Activated T-cell treated with anti-CD3 and anti-CD28 coated beads, Interleukin-2, amount 50 U/mL, for 72 hours (primary cell): ENCODE measurements at places on chromosomes 7 and 10. TPM values are rescaled to one million over a fixed set of nuclear protein-coding genes. Genes with fewer than 3 reads are reported as not detected.
A peak's percentile ranks its signal among the peaks of the same experiment; 100 is the strongest.

GRCh38 chr7:154584352-154585252 lies 418.3 kb downstream of the PAXIP1 start:
- DNase-seq = no peak

DNA sequence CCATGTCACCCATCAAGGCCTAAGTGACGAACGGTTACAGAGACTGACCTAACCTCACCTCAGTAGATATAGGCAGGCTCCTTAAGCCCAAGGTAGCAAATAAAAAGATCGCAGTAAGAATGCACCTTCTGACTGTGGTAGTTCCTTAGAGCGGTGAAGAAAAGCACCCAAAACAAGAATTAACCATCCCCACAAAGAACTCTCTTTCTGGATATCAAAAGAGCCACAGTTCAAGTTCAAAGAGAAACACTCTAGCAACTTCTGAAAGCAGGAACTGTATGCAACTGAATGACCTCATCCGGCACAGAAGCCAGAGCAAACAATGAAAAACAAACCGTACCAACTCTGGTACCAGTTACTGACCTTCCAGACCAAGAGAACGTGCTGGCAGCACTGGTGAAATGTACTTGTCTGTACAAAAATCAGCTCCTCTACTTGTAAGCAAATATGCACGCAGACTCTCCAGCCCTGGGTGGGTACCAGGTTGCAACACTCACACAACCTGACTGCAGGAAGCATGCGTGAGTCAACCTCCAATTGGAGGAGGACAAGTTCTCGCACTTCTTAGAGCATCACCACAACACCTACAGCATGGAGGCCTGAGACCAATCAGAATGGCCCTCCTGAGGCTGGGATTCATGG lies 202.7 kb downstream of the FAM107B start:
- DNase-seq = peak; percentile 55

- DNase-seq = no peak
These were observed 51.7 kb downstream of the SYPL1 start for GRCh38 chr7:106060394-106060920.

DNA sequence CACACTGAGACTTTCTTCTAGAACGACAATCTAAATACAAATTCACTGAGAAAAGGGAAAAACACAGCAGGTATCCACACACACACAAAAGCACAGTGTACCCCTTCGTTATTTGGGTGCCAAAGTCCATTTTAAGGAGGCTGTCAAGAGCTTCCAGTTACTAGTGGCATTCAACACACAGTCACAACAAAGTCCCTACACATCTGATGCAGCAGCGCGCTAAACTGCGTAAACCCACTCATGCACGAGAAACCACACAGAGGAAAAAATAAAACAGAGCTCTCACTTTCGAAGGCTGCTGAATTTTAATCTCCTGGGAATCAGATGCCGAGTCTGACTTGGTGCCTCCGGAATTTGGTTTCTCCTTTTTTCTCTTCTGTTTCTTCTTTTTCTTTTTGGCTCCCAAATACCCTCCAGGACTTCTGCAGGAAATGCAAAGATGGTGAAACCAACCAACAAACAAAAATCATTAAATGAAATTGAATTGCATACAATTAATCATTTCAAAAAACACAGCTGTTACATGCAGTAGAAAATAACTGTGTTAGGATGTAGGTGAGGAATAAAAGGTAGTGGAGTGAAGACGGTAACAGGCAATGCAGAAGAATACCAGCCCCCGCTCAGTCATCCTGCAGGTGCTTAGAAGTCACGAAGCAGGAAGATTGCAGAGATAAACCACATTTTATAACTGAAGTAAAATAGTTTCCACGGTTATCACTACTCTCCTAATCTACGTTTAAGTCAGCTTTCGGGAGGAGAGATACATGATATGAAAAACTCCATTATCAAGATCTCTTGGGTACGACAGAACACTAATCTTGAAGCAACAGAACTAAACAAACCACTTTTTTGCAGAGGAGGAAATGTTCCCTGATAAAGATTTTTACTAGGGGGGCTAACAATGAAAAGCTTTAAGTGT lies 27.1 kb downstream of the NMT2 start:
- peak; percentile 29 for DNase-seq

DNA sequence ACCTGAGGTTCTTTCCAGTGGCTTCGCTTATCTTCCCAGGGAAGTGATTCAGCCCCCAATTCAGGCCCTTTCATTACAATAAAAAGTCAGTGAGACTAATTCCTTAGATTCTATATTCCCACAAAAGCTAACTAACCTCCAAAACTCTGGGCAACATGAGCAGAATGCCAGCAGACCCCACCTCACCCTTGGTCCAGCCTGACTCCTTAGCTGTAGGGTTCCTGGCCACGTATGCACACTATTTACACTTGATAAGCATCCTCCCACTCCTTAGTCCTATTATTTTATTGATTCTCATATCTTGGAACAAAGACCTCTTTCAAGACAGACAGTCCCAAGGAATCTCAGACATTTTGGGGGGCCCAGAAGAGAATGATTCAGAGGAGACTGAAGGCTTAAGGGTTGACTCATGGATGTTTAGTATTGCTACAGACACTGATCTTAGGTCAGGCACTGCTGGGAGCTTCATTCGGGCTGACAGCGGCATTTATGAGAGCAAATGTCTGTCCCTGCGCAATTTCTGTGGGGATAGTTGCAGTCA lies 162.6 kb upstream of the GDF10 start:
- no peak for DNase-seq

DNA sequence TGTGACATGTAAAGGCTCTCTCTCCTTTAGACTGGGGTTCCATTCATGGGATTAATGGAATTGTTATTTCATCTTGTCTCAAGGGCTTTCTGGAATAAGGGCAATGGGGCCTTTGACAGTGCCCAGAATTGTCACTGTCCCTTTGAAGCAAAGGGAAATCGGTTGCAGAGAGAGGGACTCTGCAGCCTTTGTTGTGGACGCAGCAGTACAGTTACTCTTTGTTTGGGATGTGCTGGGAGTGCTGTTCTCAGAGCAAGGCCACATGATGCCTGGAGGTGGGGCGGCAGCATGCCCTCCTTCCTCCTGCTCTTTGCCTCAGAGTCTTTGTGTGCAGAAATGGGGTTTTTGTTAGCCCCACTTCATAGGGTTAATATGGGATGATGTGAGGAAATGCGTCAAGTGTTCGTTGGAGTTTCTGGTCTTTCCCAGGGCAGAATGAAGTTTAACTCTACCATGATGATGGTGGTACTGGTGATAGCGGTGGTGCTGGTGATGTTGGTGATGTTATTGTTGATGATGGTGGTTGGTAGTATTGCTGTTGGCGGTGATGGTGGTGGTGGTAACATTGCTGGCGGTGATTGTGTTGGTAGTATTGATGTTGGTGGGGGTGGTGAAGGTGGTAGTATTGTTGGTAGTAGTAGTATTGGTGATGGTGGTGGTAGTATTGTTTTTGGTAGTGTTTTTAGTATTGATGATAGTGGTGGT lies 45.3 kb downstream of the DOCK1 start:
- no peak for DNase-seq

DNA sequence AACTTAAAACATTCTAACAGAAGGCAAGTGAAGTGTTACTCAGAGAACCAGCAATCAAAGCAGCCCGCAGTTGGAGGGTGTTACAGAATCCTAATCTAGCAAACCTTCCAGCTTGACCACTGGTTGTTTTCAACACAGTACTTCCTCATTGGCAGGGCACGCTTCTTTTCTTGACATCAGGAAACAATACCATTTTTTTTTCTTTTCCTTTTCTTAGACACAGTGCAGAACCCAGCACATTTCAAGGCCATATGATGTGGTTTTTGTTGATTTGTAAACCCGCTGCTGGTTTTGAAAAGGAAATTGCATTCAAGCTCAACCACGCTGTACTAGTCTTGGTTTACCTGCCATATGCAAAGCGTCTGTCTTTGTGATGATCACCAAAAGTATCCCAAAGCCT lies 33.4 kb downstream of the RHOBTB1 start:
- DNase-seq = no peak

DNA sequence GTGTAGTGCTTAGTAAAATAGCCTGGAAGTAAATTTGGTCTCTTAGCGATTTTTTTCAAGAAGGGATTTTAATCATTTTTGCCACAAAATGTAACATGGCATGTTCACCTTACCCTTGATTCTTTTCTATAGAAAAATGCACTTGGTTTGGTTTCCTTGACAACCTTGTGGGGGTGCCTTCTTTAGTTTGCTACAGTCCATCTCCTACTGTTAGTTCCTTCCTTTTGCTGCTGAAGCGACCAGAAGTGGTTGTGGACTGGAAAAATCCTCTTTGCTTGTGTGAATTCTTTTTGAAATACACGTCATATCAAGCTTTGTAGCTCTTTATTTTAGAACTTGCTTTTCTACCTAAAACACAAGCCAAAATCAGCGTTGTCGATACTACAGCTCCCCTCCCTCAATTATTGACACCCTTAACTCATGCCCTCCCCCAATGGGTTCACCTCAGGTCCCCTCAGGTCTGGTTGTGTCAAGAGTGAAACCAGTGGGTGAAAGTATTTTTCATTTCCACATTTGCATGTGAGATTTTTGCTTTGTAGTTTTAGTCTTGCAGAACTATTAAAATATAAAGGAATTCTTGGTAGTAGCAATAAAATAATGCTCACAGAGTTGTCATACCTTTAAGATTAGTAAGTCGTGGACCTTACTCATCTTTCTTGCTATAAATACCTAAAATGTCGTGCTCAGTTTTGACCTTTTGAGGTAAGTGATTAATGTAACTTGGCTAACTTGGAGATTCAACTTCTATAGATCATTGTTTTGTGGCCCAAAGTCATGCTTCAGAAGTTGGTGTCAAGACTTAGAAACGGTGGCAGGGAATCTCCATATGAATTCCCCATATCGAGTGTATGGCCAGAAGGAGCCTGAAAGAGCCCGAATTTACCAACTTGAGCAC lies 1.5 kb downstream of the ACTR3B start:
- no peak for DNase-seq

- DNase-seq = no peak
These were observed 60.9 kb downstream of the CSGALNACT2 start for GRCh38 chr10:43199088-43199683.

GRCh38 chr10:22554461-22555182 lies 159.8 kb downstream of the PIP4K2A start:
- no peak for DNase-seq

DNA sequence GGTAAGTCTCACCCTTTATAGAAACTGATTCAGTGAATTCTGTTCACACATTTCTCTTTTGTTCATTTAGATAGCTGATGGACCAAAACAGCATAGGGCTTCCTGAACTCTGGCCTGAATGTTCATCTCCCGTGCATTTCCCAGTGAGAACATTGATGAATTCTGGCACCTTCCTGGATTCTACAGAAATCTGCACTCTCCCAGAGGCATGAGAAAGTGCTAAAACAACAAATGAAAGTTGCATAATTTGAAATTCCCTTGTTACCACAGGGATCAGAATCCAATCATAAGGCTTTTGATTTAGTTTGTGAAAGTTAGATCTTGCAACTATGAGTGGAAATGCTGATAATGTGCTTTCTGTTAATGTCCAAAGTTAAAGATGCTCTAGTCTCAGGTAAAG lies 29.7 kb upstream of the SCIN start:
- DNase-seq = no peak

- no peak for DNase-seq
These were observed 81.4 kb upstream of the LAMB4 start for GRCh38 chr7:108211382-108212201.

- DNase-seq = peak; percentile 95
These were observed 45.2 kb upstream of the TMEM213 start for GRCh38 chr7:138752518-138753149.

DNA sequence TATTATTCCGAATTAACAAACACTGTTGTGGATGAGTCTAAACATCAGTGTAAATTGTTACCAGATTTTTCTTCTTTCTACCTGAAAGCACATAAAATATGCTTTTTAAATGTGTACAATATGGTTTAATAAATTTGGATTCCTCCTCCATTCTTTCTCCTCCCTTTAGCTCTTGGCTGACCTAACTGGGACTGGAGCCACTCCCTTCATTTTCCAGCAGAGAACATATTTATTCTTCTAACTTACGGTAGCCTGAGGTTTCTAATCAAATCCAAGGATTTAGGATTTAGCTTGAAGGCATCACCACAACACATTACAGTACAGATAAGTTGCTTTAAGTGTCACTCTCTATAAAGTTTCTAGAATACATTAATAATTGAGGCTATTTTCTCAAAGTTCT lies 88.2 kb upstream of the SEMA3C start:
- DNase-seq = no peak

GRCh38 chr10:44967616-44968015 lies 8.0 kb downstream of the RASSF4 start:
- no peak for DNase-seq

NODAL gene
- not detected for total RNA-seq

FGL2 gene
- 0.93 TPM for total RNA-seq

ALOX5 gene
- total RNA-seq = 4.0 TPM

TMEM196 gene
- total RNA-seq = not detected

TRIP6 gene
- 31.5 TPM for total RNA-seq
